ENCODE measurements at places on chromosomes 12 and 14.

DNA sequence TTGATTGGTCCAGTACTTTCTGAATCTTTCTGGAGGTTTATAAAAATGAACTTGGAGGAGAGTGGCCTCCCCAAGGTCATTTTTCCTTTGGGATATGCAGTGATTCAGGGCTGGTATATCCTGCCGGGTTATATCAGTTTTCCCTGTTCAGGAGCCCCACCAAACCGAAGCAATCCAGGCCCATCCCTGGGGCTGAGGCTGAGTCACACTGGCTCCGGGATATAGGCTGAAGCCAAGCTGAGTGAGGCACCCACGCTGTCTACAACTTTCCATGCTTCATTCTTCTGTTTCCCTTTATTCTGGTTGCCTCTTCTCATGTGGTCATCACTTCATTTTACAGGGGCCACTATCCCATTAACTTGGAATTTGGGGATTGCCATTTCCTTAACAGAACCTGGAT is 3.4 kb downstream of the SSPN start:
- DNase-seq, result no peak

DNA sequence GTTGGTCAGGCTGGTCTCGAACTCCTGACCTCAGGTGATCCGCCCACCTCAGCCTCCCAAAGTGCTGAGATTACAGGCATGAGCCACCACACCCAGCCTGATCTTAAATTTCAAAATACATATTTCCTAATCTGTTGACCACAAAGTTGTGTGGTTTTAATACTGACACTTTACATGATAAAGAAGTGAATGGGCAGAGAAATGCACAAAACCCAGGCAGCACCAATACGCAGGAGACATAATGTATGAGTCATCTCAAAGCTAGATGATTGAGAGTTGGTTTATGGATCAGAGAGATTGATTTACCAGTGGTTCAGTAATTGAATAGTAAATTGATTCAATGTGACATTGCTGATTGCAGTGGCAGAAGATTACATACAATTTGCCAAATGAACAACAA is 19.2 kb upstream of the PPP2R5E start:
- no peak for DNase-seq

DNA sequence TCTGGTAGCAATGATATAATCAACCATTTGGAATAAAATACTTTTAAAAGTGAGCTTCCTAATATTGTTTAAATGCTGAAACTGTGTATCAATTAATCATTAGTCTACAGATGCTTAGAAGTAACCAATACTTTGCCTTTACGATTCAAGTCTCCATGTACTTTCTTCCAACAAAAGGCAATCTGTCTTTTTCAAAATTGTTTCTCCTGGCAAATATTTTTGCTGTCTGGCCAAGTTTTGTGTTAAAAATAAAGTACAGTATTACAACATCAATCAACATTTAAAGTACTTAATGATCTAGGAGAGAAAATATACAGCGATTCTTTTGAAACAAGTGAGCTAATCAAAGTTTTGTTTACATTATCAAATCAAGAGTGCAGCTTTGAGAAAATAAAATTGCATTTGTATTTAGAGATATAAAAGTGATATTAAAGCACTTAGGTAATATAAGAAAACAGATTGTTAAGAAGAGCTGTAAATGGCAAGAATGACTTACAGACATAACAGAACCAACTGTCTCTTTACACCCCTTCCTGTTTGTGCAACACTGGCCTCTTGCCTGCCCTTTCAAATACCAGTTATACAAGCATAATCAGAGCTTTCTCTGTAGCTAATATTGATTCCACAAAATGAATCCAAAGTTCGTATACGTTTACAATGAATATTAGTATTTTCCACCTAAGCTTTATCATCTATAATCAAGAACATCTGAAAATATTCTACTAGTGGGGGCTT is 38.2 kb upstream of the FBLN5 start:
- no peak for DNase-seq

DNA sequence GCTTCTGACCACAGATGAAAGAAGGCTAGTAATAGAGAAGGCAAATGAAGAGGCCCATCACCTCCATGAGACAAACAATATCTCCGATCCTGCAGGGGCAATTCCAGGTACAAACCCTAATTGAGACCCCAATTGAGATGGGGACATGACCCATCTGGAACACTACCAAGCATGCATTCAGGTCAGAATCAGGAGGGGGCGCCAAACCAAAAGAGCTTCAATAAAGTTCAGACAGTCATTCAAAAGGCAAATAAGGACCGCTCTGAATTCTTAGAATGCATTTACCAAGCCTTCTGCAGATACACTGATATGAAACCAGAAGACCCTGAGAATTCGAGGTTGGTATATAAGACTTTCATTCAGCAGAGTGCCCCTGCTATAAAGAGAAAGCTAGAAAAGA is 10.2 kb upstream of the EDDM3B start:
- no peak for DNase-seq

DNA sequence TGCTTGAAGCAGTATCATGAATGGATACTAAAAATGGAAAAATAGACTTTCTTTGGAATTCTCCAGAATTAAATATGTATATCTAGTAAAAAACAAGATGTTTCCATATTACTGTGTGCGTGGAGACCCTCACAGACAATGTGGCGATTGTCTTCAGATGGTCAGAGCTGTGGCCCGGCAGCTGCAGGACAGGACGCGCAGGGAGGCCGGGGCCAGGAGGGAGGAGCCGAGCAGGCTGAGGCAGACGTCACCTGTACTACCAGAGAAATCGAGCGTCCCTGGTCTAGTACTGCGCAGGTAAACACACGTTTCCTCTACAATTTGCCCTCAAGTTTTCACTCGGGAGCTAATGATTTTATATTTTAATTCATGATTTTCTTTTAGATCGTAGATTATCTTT is 22.8 kb downstream of the DDX51 start:
- no peak for DNase-seq

- DNase-seq, result no peak
Observed at GRCh38 chr12:5861416-5861815, 83.6 kb downstream of the ANO2 start.

- no peak for DNase-seq
Observed at GRCh38 chr12:109222062-109222461, 87.0 kb downstream of the FOXN4 start.

DNA sequence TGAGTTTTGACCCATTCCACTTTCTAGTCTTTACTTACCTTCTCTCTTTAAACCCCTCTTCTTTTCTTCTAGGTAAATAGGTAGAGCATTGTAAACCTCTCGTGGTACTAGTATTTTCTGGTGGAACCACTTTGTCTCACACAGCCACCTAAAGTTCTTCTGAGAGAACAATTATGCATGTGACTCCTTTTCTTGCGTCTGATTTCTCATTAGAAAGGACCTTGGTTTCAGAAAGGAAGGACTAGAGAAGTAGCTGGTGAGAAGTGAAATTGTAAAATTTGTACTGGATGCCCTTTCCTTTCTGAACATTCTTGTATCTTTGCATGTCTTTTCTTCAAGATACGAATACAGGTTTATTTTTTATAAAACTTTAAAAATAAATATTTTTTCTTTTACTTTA is 99.0 kb downstream of the NUBPL start:
- DNase-seq, result no peak

DNA sequence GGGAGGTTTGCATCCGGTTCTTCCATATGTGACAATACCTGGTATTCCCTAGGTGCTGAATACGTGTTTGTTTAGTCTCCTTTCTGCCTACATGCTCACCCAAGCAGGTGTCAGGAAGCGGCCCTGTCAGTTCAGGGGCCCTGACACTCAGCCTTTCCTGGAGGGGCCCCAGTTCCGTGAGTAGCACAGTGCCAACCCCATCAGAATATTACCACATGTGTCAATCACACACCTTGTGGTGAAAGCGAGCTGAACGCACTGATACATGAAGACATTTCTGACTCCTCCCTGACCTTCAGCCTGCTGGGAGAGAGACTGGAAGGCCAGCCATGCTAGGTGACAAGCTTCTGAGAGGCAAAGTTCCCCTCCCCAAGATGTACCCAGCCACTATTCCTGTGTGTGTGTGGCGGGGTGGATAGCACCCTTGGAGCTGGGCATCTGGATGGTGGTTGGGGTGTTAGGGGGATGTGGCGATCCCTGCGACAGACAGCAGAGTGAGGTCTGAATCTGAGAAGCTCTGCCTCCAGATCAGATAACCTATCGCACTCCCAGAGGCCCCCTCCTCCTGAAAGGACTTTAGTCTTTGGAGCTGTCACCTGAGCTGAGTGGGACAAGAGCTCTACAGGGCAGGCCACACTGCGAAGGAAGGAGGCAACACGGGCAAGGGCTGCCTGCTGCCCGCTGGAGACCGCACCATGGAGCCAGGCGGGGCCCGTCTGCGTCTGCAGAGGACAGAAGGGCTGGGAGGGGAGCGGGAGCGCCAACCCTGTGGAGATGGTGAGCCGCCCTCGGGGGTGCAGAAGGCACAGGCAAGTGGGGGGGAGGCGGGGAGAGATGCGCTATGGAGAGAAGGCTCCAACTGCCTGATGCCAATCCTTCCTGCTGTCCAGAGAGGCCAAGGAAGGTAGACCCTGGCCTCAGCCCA is at the start of gene SOAT2:
Gene SOAT2, plus strand, starts transcription at position 604 of the 925 bp plus-strand sequence. Its CDS starts 92 bp downstream, at position 696.
- DNase-seq, result no peak

GRCh38 chr14:92538412-92538985 is 24.9 kb downstream of the RIN3 start:
- no peak for DNase-seq

DNA sequence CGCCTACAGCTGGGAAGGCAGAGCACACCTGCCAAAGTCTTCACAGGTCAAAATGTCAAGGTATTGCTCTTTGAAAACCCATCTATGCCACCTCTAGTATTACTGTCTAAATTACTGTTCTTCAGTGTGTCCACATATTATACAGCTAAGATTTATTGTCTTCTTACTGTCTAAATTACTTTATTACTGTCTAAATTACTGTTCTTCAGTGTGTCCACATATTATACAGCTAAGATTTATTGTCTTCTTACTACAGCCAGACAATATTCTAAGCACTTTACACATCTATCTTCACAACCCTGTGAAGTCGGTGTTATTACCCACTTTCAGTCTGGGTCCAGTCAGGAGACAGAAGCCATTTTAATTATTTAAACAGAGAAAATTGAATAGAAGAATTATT is 173.9 kb downstream of the MYRFL start:
- no peak for DNase-seq

DNA sequence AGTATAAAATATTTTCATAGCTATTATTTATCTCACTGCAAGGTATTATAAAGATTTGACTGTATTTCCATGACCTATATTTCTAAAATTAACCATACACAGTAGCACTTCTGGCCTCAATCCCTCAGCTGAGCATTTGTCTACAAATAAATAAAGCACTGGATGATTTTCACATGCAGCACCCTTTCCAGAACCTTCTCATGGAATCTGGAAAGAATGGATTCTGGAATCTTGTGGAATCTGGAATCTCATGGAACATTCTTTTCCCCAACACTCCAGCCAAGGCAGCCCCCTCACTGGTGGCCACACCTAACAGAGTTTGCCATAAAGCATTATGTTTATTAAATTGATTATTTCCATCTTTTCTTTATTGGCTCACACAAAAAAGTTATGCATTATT is 199.2 kb downstream of the MSRB3 start:
- DNase-seq, result no peak

DNA sequence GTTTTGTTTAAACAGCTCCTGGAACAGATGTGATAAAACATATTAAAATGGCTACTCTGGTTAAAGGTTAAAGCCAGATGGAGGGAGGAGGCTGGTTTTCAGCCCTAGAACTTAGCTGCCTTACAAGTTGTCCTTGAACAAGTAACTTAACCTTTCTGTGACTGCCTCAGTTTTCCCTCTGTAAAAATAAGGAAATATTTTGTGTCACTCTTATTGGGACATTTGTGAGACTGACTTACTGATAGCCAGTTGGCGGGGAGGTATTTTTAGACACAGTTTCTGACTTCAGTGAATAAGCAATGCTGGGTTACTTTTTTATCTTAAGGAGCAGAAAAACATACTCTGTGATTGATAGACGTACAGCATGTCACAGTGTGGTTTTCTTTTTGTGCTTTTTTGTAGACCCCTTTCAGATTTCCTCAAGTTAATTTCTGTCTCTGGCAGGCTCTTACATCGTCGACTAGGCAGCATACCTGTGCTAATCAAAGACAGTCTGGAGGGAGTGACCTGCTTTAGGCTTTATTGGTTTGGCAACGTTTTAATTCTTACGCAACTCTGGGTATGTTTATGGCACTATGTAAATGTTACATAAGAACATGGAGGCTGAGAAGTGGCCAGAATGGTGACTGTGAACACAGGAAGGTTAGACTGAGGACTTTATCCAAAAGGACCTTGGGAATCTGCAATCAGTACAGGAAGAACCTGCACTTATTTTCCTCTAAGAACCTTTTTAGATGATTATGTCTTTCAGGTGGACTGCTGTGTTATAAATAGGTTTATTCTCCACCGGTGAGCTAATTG is 3.3 kb downstream of the ACVR1B start:
- no peak for DNase-seq

- no peak for DNase-seq
Observed at GRCh38 chr14:72154645-72155378, 222.6 kb downstream of the RGS6 start.

DNA sequence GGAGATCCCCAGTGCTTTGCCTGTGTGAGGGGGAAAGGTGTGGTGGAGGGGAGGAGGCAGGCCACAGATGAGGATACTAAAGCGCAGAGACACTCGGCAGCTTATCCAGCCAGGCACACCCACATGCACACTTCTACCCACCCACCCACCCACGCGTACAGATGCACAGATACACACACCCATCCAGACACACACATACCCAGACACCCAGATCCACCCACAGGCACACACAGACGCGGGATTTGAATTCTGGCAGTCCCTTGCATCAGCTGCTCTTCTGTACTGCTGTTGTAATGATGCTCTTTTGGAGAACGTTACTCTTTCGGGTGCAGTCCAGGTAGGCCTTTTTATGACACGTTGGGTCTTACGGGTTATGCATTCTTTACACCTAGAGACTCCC is 55.7 kb upstream of the RD3L start:
- no peak for DNase-seq

- no peak for DNase-seq
Observed at GRCh38 chr14:99899578-99900178, 106.5 kb downstream of the EML1 start.

DNA sequence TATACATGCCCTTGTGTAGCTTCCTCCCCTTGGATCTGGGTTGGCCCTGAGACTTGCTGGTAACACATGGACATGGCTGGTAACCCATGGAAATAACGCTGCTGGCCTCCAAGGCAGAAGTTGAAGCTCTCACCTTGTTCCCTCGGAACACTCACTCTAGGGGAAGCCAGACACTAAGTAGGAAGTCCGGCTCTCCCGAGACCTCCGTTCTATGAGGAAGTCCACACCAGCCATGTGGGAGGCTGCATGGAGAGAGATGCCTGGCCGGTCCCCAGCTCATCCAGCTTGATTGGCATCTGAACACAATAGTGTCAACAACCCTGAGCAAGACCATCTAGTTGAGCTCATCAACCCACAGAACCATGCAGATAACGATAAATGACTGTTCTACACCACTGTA is 39.7 kb upstream of the VRK1 start:
- DNase-seq, result no peak

GRCh38 chr12:55629058-55629841 is 7.4 kb upstream of the OR10P1 start:
- no peak for DNase-seq

GRCh38 chr14:61761557-61761956 is 663 bp upstream of the SNAPC1 start:
- DNase-seq, result no peak

Measured in activated CD8-positive, alpha-beta memory T cell treated with anti-CD3 and anti-CD28 coated beads for 4 hours (primary cell).